Germinal center (tissue), 1 donor: ENCODE measurements at places on chromosomes 2 and 18.
A peak's percentile ranks its signal among the peaks of the same experiment; 100 is the strongest.

DNA sequence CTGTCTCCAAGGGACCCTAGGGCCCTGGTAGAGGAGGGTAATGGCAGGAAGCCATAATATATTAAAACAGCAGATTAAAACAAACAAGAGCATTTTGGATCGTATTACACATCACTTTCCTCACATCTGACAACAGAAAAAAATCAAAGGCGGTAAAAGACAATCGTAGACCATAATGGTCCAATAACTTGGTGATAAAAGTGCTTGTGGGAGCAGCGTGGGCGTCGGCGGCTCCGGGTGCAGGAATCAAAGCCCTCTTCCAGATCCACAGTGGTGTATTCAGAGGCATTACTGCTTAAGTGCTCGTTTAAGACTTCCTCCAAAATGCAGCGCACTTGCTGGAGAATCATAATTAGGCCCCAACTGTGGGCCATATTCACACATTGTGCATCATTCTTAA lies 68.0 kb downstream of the FECH start:
- DNase-seq = no peak

DNA sequence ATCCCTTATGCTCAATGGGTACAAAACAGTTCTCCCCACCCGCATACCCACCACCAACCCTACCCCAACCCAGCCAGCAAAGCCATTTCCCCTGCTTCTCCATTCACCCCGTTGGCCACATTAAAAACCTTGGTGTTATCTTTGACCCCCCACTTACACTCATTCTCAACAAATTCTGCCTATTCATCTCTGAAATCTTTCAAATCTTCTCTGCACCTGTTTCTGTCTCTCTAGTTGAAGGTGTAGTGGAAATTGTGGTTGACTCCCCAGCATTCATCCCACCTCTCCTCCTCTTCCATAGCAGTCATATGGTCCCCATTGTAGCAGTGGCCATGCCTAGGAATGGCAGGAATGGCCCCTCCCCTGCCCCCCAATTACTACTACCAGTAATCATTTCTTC lies 20.5 kb upstream of the TET3 start:
- DNase-seq = no peak

- no peak for DNase-seq
These were observed 105.2 kb upstream of the TFCP2L1 start for GRCh38 chr2:121390082-121390692.

GRCh38 chr2:15354596-15355366 lies 206.4 kb downstream of the NBAS start:
- no peak for DNase-seq

DNA sequence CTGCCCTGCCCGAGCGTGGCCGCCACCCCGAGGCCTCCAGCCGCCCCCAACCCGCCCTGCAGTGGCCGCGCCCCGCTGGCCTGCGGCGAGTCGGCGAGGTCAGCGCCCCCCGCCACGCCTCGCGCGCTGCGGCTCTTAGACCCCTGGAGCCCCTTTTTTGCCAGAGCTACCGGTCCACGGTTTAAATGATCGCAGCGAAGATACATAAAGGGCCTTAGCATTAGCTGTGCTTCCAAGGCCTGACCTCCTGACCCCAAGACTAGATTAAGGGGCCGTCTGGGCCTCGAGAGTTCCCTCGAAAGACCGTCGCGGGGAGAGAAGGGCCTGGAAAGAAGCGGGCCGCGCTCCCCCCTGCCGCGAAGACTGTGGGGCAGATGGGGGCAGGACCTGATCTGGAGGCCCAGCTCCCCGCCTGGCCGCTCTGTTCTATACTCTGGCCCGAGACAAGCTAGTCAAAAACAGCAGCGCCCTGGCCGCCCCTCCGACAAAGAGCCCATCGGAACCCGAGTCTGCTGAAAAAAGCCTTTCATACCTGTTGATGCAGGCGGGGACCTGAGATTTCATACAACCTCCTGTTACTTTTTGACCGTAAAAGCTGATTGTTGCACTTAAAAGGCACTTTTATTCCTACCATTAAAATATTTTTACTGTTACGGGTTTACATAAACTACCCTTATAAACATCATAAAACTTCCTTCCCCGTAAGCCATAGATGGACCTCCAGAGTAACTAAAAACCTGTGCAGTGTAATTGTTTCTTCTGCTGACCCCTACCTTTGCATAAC lies 68.7 kb upstream of the PSMD14 start:
- DNase-seq = no peak

GRCh38 chr18:43571078-43571689 lies 293.9 kb upstream of the SYT4 start:
- DNase-seq = peak; percentile 30

DNA sequence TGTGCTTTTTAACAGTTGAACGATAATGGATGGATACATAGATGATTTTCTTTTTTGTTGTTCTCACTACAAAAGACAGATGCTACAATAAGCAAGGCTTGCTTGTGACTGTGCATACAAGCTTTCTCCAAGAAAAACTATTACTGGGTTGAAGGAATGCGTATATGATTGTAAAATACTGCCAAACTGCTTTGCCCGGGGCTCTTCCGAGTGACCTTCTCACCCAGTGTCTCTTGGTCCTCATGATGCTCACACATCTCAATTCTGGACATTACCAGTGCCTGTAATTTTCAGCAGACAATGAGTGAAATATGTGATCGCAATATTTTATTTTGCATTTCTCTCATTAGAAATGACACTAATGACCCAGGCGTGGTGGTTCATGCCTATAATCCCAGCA lies 35.9 kb downstream of the INPP5D start:
- DNase-seq = no peak

- DNase-seq = no peak
These were observed 294.9 kb upstream of the FANCL start for GRCh38 chr2:58535990-58536389.

GRCh38 chr2:148619560-148620195 lies 24.9 kb upstream of the EPC2 start:
- peak; percentile 40 for DNase-seq

GRCh38 chr2:175806125-175806490 lies 196.0 kb downstream of the LNPK start:
- no peak for DNase-seq

- no peak for DNase-seq
These were observed 899.1 kb downstream of the TMEM182 start for GRCh38 chr2:103660947-103661346.

- DNase-seq = no peak
These were observed 13.7 kb downstream of the IGFBP5 start for GRCh38 chr2:216681683-216682082.

DNA sequence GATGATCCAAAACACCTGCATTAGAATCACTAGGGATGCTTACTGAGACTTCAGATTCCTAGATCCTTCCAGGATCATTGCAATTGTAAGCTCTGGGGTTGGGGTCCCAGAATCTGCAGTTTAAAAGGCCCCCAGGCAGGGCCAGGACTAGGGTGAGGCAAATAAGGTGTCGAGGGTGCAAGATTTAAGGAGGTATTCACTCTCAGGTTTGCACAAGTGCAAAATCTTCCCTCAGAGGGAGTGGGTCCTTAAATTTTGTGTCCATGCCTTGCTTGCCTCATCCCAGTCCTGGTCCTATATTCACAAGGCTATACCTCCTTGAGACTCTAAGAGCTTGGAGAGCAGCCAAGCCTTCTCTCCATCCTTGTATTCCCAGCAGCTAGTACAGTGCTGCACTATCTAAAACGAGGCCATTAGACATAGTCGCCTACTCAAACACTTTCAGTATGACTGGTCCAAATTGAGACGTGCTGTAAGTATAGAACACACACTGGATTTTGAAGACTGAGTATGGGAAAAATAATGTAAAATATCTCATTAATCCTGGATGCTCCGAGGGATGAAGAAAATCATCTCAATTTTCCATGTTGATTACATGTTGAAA lies 31.6 kb upstream of the MREG start:
- DNase-seq = no peak

DNA sequence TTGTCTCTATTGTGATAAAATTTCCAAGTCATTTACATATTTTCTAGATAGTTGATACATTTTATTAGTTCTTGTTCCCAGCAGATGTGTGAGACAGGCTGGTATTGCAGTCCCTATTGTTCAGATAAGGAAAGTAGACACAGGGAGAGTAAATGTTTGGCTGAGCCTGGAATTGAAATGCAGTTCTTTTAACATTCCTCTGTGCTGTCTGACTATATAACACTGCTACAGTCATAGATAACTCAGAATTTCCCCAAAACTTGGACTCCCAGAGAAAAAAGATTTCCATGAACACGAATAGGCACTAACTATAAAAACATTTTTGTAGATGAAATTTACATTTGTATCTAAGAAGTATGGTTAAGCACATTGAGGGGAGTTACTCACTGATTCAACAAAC lies 71.4 kb downstream of the PLCL1 start:
- no peak for DNase-seq
